Colonic mucosa (tissue), 4 donors: ENCODE measurements at places on chromosomes 6 and 20. TPM values are rescaled to one million over a fixed set of nuclear protein-coding genes. Genes with fewer than 3 reads are reported as not detected.

ESR1 gene
- 0.16 TPM for total RNA-seq

FAM83B gene
- 36.6 TPM for total RNA-seq

GRCh38 chr20:63792866-63793265, 38.2 kb downstream of the ZBTB46 start:
- DNase-seq, result no peak

GRCh38 chr20:52612046-52612632, 360.0 kb upstream of the TSHZ2 start:
- DNase-seq, result no peak

- DNase-seq, result no peak
Observed at GRCh38 chr6:168683621-168684020, 242.6 kb downstream of the SMOC2 start.

DNA sequence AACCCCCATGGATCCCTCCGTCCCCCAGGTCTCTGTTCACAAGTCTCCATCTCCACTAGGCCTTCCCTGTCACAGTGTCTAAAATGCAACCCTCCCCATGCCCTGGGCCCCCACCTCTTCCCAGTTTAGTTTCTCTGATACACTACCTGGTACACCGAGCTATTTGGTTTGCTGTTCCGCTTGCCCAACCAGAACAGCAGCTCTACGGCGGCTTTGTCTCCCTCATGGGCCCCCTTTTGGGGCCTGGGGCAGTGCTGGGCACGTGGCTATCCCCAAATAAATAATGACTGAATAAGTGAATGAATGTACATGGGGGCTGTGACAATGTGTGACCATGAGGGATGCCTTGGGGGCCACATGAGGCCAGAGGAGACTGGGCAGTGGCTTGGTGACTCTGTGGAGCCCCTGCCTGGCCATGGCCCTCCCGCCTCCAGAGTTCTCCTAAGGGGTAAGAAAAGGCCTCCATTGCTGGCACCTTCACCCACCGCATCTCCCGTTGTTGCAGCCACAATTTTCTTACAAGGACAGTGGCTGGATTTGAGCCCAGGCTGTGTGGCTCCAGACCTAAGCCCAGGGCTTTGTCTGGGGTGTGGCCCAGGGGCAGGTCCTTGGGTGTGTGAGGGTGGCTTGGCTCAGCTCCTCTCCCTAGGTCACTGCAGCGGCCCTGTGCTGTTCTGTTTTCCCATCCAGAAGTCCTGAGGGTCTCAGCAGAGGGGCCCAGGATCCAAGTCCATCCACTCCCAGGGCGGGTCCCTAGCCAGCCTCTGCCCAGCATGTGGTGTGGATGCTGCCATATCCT, 408.5 kb upstream of the SULF2 start:
- DNase-seq, result peak; percentile 43
